Activated naive CD8-positive, alpha-beta T cell treated with anti-CD3 and anti-CD28 coated beads for 36 hours (primary cell): ENCODE measurements at places on chromosomes 4 and X.
A peak's percentile ranks its signal among the peaks of the same experiment; 100 is the strongest.

DNA sequence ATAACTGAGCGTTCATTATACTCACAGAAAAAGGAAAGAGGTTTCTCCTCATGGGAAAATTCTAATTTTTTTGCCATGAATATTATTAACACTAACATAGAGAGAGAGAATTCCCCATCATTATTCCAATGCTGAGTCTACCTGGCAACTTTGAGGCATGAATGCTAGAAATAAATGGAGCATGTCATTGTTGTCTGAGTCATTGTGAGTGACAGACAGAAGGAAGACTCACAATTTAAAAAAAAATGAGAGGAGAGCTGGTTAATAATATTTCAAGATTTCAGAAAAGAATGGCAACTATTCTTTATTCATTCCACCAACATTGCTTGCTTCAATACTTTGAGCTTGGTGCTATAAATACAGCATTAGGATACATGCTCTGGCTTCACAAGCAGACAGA is 170.4 kb upstream of the HS3ST1 start:
- no peaks in the 10 kb centered on the region for H3K36me3 ChIP-seq
- DNase-seq, result no peak
- no peaks in the 10 kb centered on the region for H3K27me3 ChIP-seq

DNA sequence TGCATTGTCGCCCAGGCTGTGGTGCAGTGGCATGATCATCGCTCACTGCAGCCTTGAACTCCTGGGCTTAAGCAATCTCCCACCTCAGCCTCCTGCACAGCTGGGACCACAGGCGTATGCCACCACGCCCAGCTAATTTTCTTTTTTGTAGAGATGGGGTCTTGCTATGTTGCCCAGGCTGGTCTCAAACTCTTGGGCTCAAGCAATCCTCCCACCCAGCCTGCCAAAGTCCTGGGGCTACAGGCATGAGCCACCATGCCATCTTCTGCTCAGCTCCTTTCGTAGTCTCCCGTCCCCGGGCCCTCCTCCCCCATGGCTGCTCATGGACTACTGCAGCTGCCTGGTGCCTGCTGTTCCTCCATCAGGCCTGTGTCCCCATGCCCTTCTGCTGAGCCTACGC is 58.1 kb downstream of the TAPT1 start:
- H3K27ac ChIP-seq, result no peak overlapping the region
- H3K4me3 ChIP-seq, result no peak overlapping the region
- peaks cover 32% of the 10 kb centered on the region for H3K36me3 ChIP-seq
- no peaks in the 10 kb centered on the region for H3K27me3 ChIP-seq
- H3K4me1 ChIP-seq, result no peaks in the 10 kb centered on the region

GRCh38 chr4:170697845-170698244 is 608.1 kb upstream of the AADAT start:
- no peaks in the 10 kb centered on the region for H3K36me3 ChIP-seq
- H3K27me3 ChIP-seq, result no peaks in the 10 kb centered on the region
- no peak overlapping the region for H3K4me3 ChIP-seq
- no peak for DNase-seq
- H3K4me1 ChIP-seq, result no peaks in the 10 kb centered on the region

DNA sequence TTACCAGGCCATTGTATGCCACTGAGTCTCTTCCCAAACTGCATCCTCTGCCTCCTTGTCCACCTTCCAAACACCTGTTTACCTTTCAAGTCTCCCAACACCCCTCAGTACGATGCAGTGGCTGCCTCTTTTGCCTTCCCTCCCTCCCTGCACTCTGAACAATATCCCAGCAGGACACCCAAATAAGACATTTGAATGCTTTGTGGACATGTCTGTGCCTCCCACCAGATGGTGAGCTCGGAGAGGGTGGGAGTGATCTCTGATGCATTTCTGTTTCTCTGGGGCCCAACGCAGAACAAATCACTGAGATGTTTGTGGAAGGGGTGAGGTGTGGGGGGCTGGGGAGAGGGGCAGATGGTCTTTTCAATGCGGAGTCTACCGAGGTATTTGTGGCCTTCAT is 33.4 kb downstream of the PJA1 start:
- no peaks in the 10 kb centered on the region for H3K36me3 ChIP-seq
- H3K4me3 ChIP-seq, result no peak overlapping the region
- peaks cover 24% of the 10 kb centered on the region for H3K27me3 ChIP-seq
- no peak for DNase-seq

- H3K36me3 ChIP-seq, result peaks cover 22% of the 10 kb centered on the region
- H3K4me1 ChIP-seq, result peaks cover 9% of the 10 kb centered on the region
- no peaks in the 10 kb centered on the region for H3K27me3 ChIP-seq
- H3K27ac ChIP-seq, result no peak overlapping the region
- no peak for DNase-seq
Observed at GRCh38 chrX:22194660-22194945, 78.1 kb upstream of the CBLL2 start.

DNA sequence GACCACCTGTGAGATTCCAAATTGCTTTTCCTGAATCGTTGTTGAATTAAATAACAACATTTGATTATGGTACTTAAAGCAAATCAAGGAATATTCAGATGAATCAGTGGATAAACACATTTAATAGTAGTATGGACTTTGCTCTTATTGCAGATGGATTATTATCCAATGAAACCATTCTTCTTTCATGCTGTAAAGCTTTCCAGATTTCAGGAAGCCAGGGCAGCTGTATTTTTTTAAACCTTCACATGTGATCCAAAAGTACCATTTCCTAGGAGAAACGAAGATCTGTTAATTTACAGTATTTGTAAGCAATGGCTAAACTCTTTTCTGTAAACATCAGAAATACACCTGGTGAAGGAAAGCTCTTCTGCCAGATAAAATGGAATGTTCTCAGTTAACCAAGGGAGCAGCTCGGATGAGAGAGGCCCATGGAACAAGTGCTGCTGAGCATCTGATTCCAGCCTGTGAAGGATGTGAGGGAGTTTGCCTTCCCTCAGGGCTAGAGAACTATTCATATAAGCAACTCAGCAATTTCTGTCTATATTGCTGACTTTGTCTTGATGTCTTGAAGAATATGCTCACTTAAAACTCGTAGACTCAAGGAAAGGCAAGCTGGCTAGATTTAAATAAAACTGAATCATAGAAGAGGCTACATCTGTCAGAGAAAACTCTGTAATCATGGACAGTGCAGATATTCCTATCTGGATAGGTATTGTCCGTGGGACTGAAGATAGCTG is 94.4 kb upstream of the LIMCH1 start:
- H3K27ac ChIP-seq, result no peak overlapping the region
- H3K36me3 ChIP-seq, result no peaks in the 10 kb centered on the region
- no peak for DNase-seq
- peaks cover 3% of the 10 kb centered on the region for H3K27me3 ChIP-seq

DNA sequence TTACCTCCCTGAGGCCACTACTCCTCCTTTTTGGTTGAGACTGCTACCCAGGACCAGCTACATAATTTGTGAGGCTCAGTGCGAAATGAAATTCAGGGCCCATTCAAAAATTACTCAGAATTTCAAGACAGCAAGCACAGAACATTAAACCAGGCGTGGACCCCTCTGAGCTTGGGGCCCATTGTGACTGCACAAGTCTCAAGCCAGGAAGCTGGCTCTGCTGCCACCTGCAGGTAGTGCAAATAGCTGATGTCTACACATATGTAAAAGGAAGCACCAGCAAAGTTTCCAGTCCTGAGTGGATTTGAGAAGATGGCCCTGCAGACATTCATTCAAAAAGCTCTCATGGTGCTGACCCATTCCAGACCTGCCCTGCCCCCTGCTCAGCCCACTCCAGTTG is 213.4 kb upstream of the LNX1 start:
- no peak overlapping the region for H3K4me3 ChIP-seq
- no peaks in the 10 kb centered on the region for H3K4me1 ChIP-seq
- DNase-seq, result peak; percentile 18
- no peaks in the 10 kb centered on the region for H3K36me3 ChIP-seq

- H3K27ac ChIP-seq, result no peak overlapping the region
- no peaks in the 10 kb centered on the region for H3K27me3 ChIP-seq
- no peak overlapping the region for H3K4me3 ChIP-seq
- H3K4me1 ChIP-seq, result no peaks in the 10 kb centered on the region
- no peaks in the 10 kb centered on the region for H3K36me3 ChIP-seq
- DNase-seq, result no peak
Observed at GRCh38 chr4:124997124-124997523, 284.6 kb upstream of the ANKRD50 start.

GRCh38 chrX:122850326-122850725 is 333.8 kb upstream of the GRIA3 start:
- H3K4me1 ChIP-seq, result no peaks in the 10 kb centered on the region
- H3K36me3 ChIP-seq, result no peaks in the 10 kb centered on the region
- no peaks in the 10 kb centered on the region for H3K27me3 ChIP-seq
- no peak for DNase-seq

DNA sequence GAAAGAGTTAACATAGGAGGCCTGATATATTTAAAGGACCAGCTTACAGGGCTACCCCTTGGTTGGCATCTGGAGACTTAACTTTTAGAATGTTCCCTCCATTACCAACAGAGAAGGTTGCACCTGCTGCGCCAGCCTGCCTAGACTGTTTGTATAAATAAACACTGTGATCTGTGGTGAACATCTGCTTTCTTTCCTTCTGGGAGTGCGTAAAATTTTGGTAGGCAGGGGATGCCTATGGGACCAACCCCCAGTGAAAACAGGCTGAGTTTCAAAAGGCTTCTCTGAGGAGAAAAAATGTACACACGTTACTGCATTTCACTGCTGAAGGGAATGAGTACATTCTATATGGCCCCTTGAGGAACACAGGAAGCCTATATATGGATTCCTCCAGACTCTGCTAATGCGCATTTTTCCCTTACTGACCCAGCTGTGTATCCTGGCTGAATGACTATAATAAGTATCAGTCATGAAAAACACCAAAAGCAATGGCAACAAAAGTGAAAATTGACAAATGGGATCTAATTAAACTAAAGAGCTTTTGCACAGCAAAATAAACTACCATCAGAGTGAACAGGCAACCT is 13.8 kb downstream of the CENPC start:
- H3K36me3 ChIP-seq, result peaks cover 64% of the 10 kb centered on the region
- no peak overlapping the region for H3K27ac ChIP-seq
- no peaks in the 10 kb centered on the region for H3K27me3 ChIP-seq
- H3K4me3 ChIP-seq, result no peak overlapping the region
- no peak for DNase-seq

DNA sequence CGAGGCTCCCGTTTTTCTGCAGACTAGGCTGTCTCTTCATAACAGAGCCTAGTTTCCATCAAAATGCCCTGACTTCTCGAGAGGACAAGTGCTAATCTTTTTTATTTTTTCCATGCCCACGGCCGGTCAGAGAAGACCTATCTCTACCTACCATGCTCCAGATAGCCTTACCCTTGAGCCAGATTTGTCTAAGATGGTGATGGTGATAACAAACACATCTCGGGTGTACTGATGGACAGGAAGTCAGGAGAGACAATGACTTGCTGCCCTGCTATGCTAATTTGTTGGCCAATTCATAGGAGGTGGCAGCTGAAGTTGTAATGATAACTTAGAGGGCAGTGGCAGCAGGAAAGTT is 42.2 kb upstream of the NKRF start:
- peaks cover 30% of the 10 kb centered on the region for H3K4me1 ChIP-seq
- no peak for DNase-seq
- no peaks in the 10 kb centered on the region for H3K27me3 ChIP-seq
- H3K27ac ChIP-seq, result peak overlapping the region; percentile 90

DNA sequence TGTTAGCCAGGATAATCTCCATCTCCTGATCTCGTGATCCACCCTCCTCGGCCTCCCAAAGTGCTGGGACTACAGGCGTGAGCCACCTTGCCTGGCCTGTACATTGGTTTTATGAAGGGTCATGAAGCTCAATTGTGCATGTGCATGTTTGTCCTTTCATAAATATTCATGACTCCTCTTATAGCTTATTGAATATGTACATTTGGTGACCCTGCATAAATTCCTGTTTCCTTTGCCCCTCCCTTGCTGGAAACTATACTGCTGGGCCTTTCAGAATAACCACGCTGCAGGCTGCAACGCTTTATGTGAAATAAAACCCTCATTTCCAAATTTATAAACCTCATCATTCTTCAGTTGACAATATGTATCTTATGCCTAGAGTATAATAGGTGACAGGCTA is 978.0 kb upstream of the LCORL start:
- H3K27ac ChIP-seq, result no peak overlapping the region
- no peak overlapping the region for H3K4me3 ChIP-seq
- H3K36me3 ChIP-seq, result no peaks in the 10 kb centered on the region
- no peaks in the 10 kb centered on the region for H3K27me3 ChIP-seq
- no peak for DNase-seq
